ENCODE measurements at places on chromosomes 5 and 9.

GRCh38 chr5:74517700-74518099 is 122.8 kb downstream of the ENC1 start:
- no peak for DNase-seq

GRCh38 chr5:19179571-19179970 is 808.4 kb downstream of the CDH18 start:
- no peak for DNase-seq

DNA sequence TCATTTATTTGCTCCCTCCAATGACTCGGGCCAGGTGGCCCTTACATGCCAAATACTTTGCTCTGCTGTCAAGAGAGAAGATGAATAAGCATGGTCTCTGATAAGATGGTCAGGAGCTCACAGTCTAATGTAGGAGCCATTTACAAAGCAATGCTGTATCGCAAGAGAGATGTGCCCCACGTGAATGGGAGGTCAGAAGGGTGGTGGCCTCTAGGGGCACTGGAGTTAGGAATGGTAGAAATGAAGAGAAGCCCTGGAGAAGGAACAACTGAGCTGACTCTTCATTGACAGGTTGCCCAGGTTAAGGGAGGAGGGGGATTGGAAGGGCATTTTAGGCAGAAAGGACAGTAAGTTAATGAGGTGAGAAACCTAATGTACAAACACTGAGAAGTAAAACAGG is 286.5 kb downstream of the KCTD16 start:
- DNase-seq: no peak

- no peak for DNase-seq
Observed at GRCh38 chr9:110136802-110137201, 71.2 kb downstream of the C9orf152 start.

- no peak for DNase-seq
Observed at GRCh38 chr9:109422641-109423040, 75.5 kb downstream of the PTPN3 start.

DNA sequence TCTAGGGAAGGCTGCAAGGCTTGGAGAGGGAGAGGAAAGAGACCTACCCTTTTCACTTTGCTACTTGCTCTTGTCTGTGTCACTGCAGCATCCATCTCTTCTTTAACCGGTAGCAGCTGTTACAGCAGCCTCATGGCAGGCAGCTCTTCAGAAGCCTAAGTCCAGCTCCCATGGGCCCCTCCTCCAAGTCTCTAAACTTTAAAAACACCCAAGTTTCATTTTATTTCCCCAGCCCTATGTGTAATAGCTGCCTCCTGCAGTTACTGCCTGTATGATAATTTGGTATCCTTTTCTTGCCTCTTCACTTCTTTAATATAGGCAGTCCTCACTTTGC is 313.1 kb upstream of the PIK3R1 start:
- DNase-seq: no peak

DNA sequence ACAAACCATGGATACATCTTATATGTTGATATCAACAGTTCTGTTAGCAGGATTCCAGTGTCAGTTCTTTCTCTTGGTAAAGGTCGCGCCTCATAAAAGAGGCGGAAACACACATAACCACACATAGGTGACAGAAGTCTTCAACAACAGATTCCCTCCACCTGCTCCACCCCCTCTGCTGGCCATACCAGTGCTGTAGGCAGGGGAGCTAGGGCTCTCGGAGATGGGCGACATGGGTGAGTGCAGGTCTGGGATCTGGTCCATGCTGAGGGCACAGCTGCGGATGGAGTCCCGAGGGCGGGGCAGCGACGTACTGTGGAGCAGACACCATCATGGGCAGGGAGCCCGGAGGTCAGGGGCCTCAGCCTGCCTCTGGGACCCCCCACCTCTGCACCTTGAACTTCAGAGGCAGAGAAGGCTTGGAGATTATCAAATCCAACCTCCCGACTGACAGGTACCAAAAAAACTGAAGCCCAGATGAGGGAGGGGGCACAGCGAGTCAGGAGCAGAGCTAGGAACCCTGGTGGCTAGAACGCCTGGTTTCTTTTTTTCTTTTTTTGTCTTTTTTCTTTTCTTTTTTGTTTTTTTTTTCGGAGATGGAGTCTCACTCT is 12.0 kb upstream of the TOR2A start:
- DNase-seq: no peak

GRCh38 chr9:123460091-123460490 is 104.1 kb downstream of the CRB2 start:
- no peak for DNase-seq

- no peak for DNase-seq
Observed at GRCh38 chr5:60387051-60387440, 312.9 kb downstream of the DEPDC1B start.

- no peak for DNase-seq
Observed at GRCh38 chr5:98308231-98308630, 465.2 kb upstream of the RGMB start.

DNA sequence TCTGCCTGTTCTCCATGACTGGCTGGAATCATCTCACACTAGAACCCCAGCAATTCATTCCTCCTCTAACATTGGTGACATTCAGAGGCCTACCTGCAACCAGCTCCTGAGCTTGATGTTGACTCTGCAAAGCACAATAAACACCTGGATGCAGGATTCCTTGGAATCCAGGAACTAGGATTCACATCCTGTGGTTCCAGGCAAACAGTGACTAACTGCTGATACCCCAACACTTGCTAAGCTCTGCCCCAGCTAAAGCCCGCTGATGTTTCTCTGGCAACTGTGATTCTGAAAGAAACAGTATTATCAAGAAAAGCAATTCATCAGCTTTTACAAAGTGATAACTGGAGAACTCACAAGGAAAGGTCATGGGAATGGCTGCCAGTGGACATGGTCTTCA is 29.2 kb downstream of the SUSD1 start:
- DNase-seq: no peak

GRCh38 chr5:66281294-66281693 is 137.2 kb downstream of the SREK1 start:
- no peak for DNase-seq

GRCh38 chr9:15927161-15927560 is 374.3 kb downstream of the CCDC171 start:
- no peak for DNase-seq

DNA sequence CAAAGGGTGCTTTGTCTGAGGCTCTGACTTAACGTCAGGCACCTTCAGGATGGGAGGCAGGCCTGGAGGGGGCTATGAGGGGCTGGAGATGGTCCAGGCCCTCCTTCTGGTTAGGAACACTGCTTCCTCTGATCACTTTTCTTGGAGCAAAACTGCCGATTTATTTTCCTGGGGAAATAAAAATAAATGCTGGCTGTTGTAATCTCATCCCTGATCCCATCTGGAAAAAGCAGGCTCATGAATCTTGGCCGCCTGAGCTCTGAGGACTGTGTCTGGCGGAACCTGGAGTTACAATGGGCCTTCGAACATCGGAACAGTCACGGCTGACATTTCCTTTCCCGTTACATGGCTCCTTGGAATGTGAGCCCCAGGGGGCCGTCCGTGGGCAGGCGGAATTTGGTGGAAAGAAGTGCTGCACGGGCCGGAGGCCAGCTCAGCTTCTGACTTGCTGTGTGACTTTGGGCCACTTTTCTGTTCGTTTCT is 157.8 kb downstream of the RGS3 start:
- DNase-seq: no peak

GRCh38 chr5:39376293-39376714 is 12.0 kb upstream of the C9 start:
- peak; percentile 73 for DNase-seq

- DNase-seq: no peak
Observed at GRCh38 chr9:22308177-22308576, 138.4 kb upstream of the DMRTA1 start.

- DNase-seq: no peak
Observed at GRCh38 chr9:6219040-6219439, 3.4 kb downstream of the IL33 start.

- no peak for DNase-seq
Observed at GRCh38 chr5:127912411-127912810, 171.2 kb upstream of the SLC12A2 start.

DNA sequence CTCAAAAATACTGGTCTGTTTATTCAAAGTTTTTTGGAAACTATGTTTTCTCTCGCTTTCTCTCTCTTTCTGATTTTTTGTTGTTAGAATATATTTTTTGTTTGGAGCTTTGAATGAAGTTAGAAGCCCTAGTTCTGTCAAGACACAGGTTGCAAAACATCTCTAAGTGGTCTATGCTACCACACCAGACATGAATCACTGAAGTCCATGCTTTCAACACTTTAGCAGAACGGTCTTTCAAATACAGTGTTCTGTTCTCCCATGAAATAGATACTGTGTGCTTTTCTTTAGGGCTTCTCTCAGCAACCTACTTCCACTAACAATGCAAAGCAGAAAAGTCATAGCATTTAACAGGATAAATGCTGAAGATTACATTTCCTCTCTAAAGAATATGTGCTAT is 392.5 kb downstream of the TMEM167A start:
- DNase-seq: no peak

GRCh38 chr5:133292300-133292699 is 240.5 kb downstream of the HSPA4 start:
- peak; percentile 35 for DNase-seq

GRCh38 chr9:91500509-91501014 is 76.9 kb upstream of the NFIL3 start:
- DNase-seq: no peak

DNA sequence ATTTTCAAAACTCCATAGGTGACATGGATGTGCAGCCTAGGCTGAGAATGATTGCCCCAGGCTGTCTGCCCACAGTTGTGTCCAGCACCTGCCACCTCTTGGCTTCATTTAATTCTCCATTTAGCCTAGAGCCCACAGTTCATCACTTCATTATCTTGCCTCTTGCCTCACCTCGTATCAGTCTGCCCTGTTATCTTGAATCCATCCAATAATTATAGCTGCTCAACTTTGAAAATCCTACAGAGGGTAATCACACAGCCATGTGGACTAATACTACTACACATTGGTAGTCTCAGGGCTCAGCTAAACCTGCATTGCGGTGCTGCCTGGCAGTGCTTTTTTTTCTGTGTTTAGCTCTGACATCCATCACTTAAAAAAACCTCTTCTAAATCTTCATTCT is 7.4 kb downstream of the UGCG start:
- no peak for DNase-seq

DNA sequence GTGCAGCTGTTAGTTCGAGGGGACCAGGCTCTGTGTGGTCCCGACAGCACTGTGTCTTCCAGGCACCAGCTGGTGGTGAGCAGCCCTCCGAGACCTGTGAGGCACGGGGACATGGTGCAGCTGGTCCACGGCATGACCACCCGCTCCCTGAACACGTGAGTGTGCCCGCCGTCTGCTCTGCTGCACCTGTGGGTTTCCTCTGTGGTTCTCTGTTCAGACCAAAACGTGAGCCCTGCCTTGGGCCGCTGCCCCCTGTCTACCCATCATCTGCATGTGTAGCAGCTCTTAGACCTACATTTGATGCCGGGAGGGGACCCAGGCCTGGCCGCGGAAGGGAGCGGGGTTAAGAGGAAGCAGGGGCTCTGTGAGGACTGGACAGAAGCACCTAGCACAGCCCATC is 10.5 kb downstream of the POMT1 start:
- DNase-seq: no peak

GRCh38 chr5:116032991-116033390 is 719 bp downstream of the ARL14EPL start:
- DNase-seq: no peak

GRCh38 chr5:140324617-140325241 is 21.7 kb downstream of the HBEGF start:
- no peak for DNase-seq

GRCh38 chr9:88775559-88775958 is 215.7 kb upstream of the S1PR3 start:
- DNase-seq: no peak

- DNase-seq: no peak
Observed at GRCh38 chr9:90775657-90776056, 26.0 kb upstream of the SYK start.

DNA sequence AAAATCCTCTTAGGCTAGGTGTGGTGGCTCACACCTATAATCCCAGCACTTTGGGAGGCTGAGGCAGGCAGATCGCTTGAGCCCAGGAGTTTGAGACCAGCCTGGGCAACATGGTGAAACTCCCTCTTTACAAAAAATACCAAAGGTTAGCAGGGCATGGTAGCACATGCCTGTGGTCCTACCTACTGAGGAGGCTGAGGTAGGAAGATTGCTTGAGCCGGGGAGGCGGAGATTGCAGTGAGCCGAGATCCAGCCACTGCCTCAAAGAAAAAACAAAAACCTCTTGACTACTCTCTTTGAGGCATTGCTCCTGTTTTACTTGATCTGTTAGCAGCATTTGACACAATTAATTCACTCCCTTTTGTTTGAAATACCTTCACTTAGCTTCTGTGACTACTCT is 20.7 kb downstream of the KIF2A start:
- DNase-seq: no peak

DNA sequence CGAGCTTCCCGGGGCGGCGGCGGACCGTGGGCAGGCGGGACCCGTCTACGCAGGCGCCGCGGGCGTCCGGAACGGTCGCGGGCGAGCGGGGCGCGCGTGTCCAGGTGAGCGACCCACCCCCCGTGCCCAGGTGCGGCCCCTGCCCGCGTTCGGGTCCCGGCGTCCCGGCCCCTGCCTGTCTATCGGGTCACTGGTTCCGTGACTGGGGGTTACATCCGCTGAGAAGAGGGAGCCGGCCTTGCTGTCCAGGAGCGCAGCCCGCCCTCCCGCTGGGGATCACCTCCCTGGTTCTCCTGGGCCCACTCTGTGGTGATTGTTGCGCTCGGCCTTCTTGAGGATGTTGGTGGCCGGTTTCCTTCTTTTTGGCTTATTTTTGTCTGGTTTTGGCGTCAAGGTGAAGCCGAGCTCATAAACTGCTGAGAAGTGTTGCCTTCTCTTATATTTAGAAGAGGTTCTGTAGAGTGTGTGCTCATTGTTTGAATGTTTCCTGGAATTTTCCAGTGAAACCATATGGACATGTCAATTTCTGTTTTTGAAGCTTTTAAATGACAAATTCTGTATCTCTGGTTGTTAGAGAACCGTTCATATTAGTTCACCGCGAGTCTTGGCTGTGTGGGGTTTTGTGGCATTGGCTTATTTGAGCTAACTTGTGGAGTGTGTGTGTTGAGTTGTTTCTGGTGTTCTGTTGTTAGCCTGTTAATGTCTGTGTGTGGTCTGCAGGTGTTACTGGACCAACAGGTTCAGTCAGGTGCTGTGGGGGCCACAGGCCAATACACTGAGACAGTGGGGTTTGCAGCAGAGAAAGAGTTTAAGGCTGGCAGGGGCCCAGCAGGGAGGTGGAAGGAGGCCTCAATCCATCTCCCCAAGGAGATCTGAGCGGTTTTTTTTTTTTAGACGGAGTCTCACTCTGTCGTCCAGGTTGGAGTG is 621 bp downstream of the CEP72 start:
- DNase-seq: no peak

- no peak for DNase-seq
Observed at GRCh38 chr9:87271696-87272477, 225.8 kb upstream of the DAPK1 start.

GRCh38 chr5:77709993-77710685 is 66.0 kb downstream of the TBCA start:
- DNase-seq: no peak

- DNase-seq: peak; percentile 44
Observed at GRCh38 chr5:134552301-134552700, 26.8 kb downstream of the JADE2 start.

All from SW 1271 (cell line).